Activated T-helper 2 cell treated with anti-CD3 and anti-CD28 coated beads, Interferon-gamma antibody, Interleukin-2, Interleukin-4, amounts not matched to agents 10 μg/mL and 5 μg/mL and 100 μg/mL, durations not matched to agents 14 hours and 24 hours and 36 hours (primary cell): ENCODE measurements at places on chromosomes 16 and 17. TPM values are rescaled to one million over a fixed set of nuclear protein-coding genes. Genes with fewer than 3 reads are reported as not detected.
A peak's percentile ranks its signal among the peaks of the same experiment; 100 is the strongest.

- H3K27me3 ChIP-seq = no peaks in the 10 kb centered on the region
- no peak for DNase-seq
- H3K4me3 ChIP-seq = no peak overlapping the region
- no peak overlapping the region for H3K27ac ChIP-seq
- no peaks in the 10 kb centered on the region for H3K36me3 ChIP-seq
Observed at GRCh38 chr16:1176280-1176897, 23.5 kb downstream of the CACNA1H start.

DNA sequence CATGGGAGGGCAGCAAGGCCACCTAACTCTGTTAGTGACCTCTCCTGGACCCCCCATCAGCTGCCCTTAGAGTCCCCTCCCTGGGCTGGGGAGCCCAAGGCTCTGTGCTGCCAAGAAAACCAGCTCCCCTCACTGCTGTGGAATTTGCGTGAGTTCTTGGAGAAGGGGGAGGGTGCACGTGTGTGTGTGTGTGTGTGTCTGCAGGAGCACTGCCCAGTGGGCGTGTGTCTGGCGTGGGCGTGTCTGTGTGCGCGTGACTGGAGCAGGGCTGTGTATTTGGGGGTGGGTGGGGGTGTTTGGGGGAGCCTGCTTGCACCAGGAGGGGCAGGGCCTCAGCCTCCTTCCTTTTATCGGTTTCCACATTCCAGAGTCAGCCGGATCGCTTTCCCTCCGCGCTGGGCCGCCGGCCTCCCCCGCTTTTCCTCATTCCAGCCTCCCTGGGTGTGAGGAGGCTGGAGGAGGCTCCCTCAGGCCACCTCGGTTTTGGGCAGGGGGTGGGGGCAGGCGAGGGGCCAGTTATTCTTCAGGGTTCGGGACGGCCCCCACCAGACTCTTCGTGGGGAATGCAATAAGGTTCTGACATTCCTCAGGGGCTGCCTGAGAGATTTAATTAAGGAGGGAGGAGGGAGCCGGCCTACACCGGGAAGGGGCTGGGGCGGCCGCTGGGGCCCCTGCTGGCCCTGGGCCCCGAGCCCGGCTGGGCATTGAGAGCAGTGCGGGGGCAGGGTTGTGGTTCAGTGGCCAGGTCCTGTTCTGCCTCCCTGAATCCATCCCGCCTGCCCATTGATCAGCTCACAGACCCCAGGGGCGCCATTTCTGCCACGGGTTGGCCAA is 2.5 kb downstream of the VASN start:
- peaks cover 3% of the 10 kb centered on the region for H3K36me3 ChIP-seq
- H3K27ac ChIP-seq = no peak overlapping the region
- H3K4me1 ChIP-seq = no peaks in the 10 kb centered on the region
- H3K4me3 ChIP-seq = no peak overlapping the region

GRCh38 chr17:40091691-40092397 is 8.5 kb downstream of the NR1D1 start:
- peaks cover 36% of the 10 kb centered on the region for H3K36me3 ChIP-seq
- no peak overlapping the region for H3K27ac ChIP-seq
- peaks cover 25% of the 10 kb centered on the region for H3K4me1 ChIP-seq
- no peak overlapping the region for H3K4me3 ChIP-seq
- H3K27me3 ChIP-seq = no peaks in the 10 kb centered on the region

GRCh38 chr16:28923652-28924398 is 1.2 kb downstream of the RABEP2 start:
- H3K36me3 ChIP-seq = peaks cover 22% of the 10 kb centered on the region
- H3K4me3 ChIP-seq = peak overlapping the region; percentile 95
- H3K27me3 ChIP-seq = no peaks in the 10 kb centered on the region
- peak overlapping the region; percentile 68 for H3K27ac ChIP-seq
- peaks cover 11% of the 10 kb centered on the region for H3K4me1 ChIP-seq

- H3K4me1 ChIP-seq = peaks cover 7% of the 10 kb centered on the region
- no peak for DNase-seq
- no peak overlapping the region for H3K4me3 ChIP-seq
- H3K36me3 ChIP-seq = no peaks in the 10 kb centered on the region
Observed at GRCh38 chr17:83057397-83057761, 22.0 kb upstream of the METRNL start.

DNA sequence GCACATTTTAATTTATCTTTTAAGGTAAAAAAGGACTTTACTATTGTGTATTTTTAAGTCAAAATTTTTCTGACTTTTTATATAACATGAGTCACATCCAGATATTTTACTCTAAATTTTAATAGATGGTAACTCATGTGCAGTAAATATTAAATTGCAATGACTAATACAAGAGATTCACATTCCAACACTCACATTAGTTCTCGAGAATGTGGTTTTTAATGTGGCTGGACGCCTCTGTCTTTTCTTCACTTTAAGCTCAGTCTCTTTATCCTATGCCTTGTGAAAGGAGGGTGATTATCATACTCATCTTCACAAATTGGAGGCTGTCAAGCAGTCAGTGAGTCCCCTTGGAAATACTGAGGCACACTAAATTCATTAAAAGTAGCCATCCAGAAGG is 315.6 kb downstream of the HS3ST3B1 start:
- H3K4me3 ChIP-seq = no peak overlapping the region
- no peaks in the 10 kb centered on the region for H3K36me3 ChIP-seq
- DNase-seq = no peak
- no peaks in the 10 kb centered on the region for H3K27me3 ChIP-seq

DNA sequence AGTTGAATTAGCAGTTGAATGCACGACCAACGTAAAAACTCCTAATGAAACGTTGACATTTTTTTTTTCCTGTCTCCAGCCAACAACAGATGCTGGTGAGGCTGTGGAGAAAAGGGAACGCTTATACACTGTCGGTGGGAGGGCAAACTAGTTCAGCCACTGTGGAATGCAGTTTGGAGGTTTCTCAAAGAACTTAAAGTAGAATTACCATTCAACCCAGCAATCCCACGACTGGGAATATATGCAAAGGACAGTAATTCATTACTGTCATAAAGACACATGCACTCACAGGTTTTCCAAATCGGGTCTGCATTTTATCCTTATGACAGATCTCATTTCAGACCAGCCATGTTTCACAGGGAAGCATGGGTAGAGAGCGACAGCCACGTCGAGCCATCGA is 3.5 kb upstream of the WFDC1 start:
- no peak overlapping the region for H3K4me3 ChIP-seq
- H3K27me3 ChIP-seq = peaks cover 34% of the 10 kb centered on the region
- H3K4me1 ChIP-seq = no peaks in the 10 kb centered on the region
- no peak overlapping the region for H3K27ac ChIP-seq
- H3K36me3 ChIP-seq = no peaks in the 10 kb centered on the region

DNA sequence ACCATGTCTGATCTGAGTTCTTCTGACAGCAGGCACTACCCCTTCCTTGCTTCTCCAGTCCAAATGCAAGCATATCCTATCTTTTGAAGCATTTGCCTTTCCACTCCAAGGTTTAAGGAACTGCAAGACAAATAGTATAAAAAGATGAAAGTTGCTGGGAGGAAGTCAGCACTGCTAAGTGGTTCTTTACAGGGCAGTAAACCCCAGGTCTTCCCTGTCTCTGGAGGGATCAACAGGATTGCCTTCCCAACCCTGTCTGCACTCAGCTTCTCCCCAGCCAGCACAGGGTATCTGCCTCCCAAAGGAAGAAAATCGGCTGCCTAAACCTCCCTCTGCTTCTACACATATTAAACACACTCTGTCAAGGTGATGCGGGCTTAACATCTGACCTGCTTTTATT is 46.8 kb downstream of the SOX9 start:
- H3K4me3 ChIP-seq = no peak overlapping the region
- DNase-seq = no peak
- H3K36me3 ChIP-seq = no peaks in the 10 kb centered on the region
- H3K4me1 ChIP-seq = no peaks in the 10 kb centered on the region
- H3K27me3 ChIP-seq = no peaks in the 10 kb centered on the region

- H3K36me3 ChIP-seq = peaks cover 46% of the 10 kb centered on the region
- H3K27me3 ChIP-seq = no peaks in the 10 kb centered on the region
- H3K4me1 ChIP-seq = peaks cover 10% of the 10 kb centered on the region
- H3K4me3 ChIP-seq = no peak overlapping the region
Observed at GRCh38 chr16:47657032-47657431, 195.9 kb downstream of the PHKB start.

DNA sequence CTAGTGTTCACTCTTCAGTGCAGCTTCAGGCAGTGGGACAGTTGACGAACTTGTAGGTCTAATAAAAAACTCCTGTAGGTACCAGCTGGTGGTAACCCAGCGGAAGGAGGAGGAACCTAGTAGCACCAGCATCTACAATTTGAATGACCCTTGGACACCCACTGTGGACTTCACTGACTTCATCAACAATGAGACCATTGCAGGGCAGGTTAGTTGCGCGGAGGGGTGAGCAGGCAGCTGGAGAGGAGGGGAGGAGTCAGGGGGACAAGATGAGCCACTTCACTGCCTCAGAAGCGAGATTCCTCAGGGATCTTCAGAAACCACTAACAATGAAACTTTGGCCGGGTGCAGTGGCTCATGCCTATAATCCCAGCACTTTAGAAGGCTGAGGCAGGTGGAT is 22.3 kb downstream of the AOC3 start:
- no peaks in the 10 kb centered on the region for H3K4me1 ChIP-seq
- H3K27ac ChIP-seq = no peak overlapping the region
- peaks cover 10% of the 10 kb centered on the region for H3K27me3 ChIP-seq
- H3K4me3 ChIP-seq = no peak overlapping the region

GRCh38 chr17:43366891-43367736 is 31.7 kb upstream of the ARL4D start:
- peak overlapping the region; percentile 100 for H3K27ac ChIP-seq
- H3K4me3 ChIP-seq = peak overlapping the region; percentile 86
- DNase-seq = peak; percentile 22
- no peaks in the 10 kb centered on the region for H3K27me3 ChIP-seq
- H3K4me1 ChIP-seq = peaks cover 48% of the 10 kb centered on the region

GRCh38 chr17:76623271-76624146 is 20.0 kb downstream of the ST6GALNAC1 start:
- peaks cover 8% of the 10 kb centered on the region for H3K4me1 ChIP-seq
- no peaks in the 10 kb centered on the region for H3K36me3 ChIP-seq
- no peak overlapping the region for H3K4me3 ChIP-seq
- H3K27ac ChIP-seq = no peak overlapping the region

DNA sequence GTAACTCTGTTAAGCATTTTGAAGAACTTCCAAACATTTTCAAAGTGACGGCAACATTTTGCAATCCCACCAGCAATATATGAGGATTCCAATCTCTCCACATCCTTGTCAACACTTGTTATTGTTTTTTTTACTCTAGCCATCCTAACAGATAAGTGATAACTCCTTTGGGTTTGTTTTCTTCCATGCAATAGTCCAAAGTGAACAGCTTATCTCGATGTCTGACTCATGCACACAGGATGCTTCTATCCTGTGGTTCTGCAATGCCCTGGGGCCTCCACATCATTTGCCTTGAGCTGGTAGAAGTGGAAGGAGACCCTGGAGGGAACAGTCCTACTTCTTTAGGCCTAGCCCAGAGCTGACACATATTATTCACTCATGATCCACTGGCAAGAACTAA is 13.0 kb downstream of the TLE7 start:
- no peak overlapping the region for H3K4me3 ChIP-seq
- no peaks in the 10 kb centered on the region for H3K36me3 ChIP-seq
- DNase-seq = no peak
- H3K27ac ChIP-seq = no peak overlapping the region
- H3K27me3 ChIP-seq = peaks cover 34% of the 10 kb centered on the region

- H3K4me1 ChIP-seq = no peaks in the 10 kb centered on the region
- H3K36me3 ChIP-seq = no peaks in the 10 kb centered on the region
- H3K27me3 ChIP-seq = no peaks in the 10 kb centered on the region
- no peak for DNase-seq
- H3K4me3 ChIP-seq = no peak overlapping the region
- no peak overlapping the region for H3K27ac ChIP-seq
Observed at GRCh38 chr16:74026373-74027281, 270.0 kb upstream of the PSMD7 start.

- no peaks in the 10 kb centered on the region for H3K36me3 ChIP-seq
- peak; percentile 70 for DNase-seq
- peak overlapping the region; percentile 74 for H3K27ac ChIP-seq
- H3K27me3 ChIP-seq = peaks cover 17% of the 10 kb centered on the region
- peaks cover 5% of the 10 kb centered on the region for H3K4me1 ChIP-seq
Observed at GRCh38 chr17:8079291-8080207, 8.0 kb downstream of the ALOX12B start.

GRCh38 chr16:67154578-67155294 is 3.9 kb upstream of the B3GNT9 start:
- H3K27ac ChIP-seq = no peak overlapping the region
- peaks cover 24% of the 10 kb centered on the region for H3K36me3 ChIP-seq
- no peak for DNase-seq
- H3K27me3 ChIP-seq = peaks cover 1% of the 10 kb centered on the region

- H3K27ac ChIP-seq = no peak overlapping the region
- H3K4me3 ChIP-seq = no peak overlapping the region
- H3K4me1 ChIP-seq = no peaks in the 10 kb centered on the region
- no peaks in the 10 kb centered on the region for H3K36me3 ChIP-seq
- DNase-seq = no peak
Observed at GRCh38 chr16:88415713-88416323, 33.1 kb downstream of the ZNF469 start.

- no peaks in the 10 kb centered on the region for H3K27me3 ChIP-seq
- H3K4me3 ChIP-seq = no peak overlapping the region
- no peaks in the 10 kb centered on the region for H3K4me1 ChIP-seq
- no peak overlapping the region for H3K27ac ChIP-seq
- H3K36me3 ChIP-seq = no peaks in the 10 kb centered on the region
Observed at GRCh38 chr16:86138121-86139085, 239.4 kb downstream of the IRF8 start.

GRCh38 chr17:78434455-78435329 is 56.2 kb downstream of the PGS1 start:
- DNase-seq = no peak
- no peak overlapping the region for H3K27ac ChIP-seq
- no peaks in the 10 kb centered on the region for H3K4me1 ChIP-seq
- H3K36me3 ChIP-seq = peaks cover 7% of the 10 kb centered on the region
- H3K4me3 ChIP-seq = no peak overlapping the region

DNA sequence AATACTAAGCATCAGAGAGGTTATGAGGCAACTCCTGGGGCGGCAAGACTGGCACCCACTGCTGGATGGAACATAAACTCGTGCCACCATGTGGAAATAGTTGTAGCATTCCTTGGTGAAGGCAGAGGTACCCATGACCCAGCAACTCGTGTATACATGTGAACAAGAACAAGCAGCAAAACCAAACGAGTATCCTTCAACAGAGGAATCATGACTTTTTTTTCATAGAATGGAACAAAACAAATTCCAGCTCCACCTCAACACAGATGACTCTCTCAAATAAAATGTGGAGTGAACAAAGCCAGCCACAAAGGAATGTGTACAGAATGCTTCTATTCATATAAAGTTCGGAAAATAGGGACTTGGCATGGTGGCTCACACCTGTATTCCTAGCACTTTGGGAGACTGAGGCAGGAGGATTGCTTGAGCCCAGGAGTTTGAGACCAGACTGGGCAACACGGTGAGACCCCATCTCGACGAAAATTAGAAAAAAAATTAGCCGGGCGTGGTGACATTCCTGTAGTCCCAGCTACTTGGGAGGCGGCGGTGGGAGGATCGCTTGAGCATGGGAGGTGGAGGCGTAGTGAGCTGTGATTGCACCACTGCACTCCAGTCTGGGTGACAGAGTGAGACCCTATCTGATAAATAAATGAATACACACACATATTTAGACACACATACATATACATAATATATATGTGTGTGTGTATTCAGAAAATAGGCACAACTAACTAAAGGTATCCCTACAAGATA is 35.3 kb downstream of the B9D1 start:
- H3K4me3 ChIP-seq = no peak overlapping the region
- peaks cover 15% of the 10 kb centered on the region for H3K27me3 ChIP-seq
- no peak for DNase-seq
- no peak overlapping the region for H3K27ac ChIP-seq
- H3K36me3 ChIP-seq = no peaks in the 10 kb centered on the region

GRCh38 chr17:43547659-43548256 is 1.6 kb upstream of the ETV4 start:
- no peak for DNase-seq
- no peak overlapping the region for H3K27ac ChIP-seq
- H3K4me3 ChIP-seq = no peak overlapping the region
- H3K27me3 ChIP-seq = peaks cover 41% of the 10 kb centered on the region
- H3K4me1 ChIP-seq = peaks cover 19% of the 10 kb centered on the region

The BTBD17 gene
- total RNA-seq = not detected in 2 replicates

The GPR142 gene
- total RNA-seq = not detected in 2 replicates

The EXOC3L1 gene
- total RNA-seq = 0.14 TPM in 1 of 2 replicates, not detected in the other

The PMP22 gene
- total RNA-seq = 1.2 and 1.6 TPM in 2 replicates
